ENCODE measurements at places on chromosomes 1 and 21.

DNA sequence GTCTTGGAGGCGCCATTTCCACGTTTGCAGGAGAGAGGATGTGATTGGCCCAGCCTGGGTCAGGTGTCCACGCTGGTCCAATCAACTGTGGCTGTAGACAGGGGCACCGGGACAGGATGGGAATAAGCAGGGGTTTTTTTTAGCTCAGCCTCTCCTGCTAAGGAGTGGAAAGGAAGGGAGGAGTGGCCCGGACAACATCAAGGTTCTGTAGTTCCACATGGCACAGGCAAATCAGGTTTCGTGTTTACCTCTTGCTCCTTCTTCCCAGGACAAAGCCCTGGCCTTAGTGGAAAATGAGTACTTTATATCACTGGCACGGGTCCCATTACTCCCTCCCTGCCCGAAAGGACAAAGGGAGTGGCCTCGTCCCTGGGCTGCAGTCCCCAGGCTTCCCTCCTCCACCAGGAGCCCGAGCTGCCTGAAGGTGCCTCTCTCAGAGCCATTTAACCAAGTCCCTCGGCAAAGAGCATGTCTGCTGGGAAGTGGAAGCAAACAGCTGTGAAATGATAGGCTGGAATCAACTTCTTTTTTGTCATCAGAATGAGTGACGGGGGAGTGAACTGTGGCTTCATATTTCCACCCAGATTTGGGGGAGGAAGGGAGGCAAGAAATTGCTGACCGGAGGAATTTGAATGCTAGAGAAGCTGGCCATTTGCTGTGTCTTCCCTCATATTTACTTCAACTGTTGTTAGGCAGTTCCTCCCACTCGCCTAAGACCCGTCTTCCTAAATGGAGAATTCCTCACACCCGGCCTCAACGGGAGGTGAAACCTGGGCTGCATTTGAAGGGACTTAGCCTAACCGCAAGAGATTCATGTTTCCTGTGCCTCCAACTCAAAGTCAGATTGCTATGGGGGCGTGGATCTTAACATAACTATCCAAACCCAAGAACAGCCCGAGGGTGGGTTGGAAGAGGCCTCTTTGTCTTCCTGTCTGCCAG lies 84.9 kb upstream of the SLC44A3 start:
- H3K36me3 ChIP-seq: peaks cover 26% of the 10 kb centered on the region
- H3K4me3 ChIP-seq: no peak overlapping the region
- H3K4me1 ChIP-seq: peaks cover 7% of the 10 kb centered on the region
- no peak for DNase-seq
- no peaks in the 10 kb centered on the region for H3K27me3 ChIP-seq
- peak overlapping the region; percentile 80 for H3K27ac ChIP-seq

- H3K27ac ChIP-seq: no peak overlapping the region
- no peaks in the 10 kb centered on the region for H3K4me1 ChIP-seq
- DNase-seq: no peak
- peaks cover 45% of the 10 kb centered on the region for H3K36me3 ChIP-seq
- no peaks in the 10 kb centered on the region for H3K27me3 ChIP-seq
Observed at GRCh38 chr1:212402666-212403321, 11.9 kb downstream of the PACC1 start.

DNA sequence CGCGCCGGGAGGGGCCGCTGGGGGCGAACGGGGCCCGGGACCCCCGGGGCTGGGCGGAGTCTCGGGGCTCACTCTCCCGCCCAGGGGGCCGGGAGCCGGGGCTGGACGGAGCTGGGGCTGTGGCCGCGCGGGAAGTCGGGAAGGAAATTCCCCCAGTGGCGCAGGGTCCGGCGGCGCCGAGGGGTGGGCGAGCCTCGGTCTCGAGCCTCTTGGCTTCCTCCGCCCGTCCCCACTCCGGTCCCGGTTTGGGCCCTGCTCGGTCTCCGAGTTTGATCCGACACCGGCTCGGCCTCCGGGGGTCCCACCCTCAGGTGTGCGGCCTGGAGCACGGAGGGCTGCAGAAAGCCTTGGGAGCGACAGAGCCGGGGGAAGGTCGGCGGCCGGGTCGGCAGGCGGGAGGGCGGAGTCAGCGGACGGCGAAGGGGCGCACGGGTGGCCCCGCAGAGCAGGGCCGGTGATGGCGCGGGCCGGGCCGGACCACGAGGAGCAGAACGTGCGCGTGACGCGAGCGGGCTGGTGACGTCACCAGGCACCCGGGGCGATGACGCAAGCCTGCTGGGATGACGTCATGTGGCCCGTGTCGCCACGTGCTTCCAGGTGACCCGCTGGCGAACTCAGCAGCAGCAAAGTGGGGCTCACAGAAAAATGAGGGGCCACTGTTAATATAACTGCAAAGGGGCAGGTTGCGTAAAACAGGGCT lies 610 bp upstream of the HES4 start:
- peak overlapping the region; percentile 99 for H3K27ac ChIP-seq
- peaks cover 9% of the 10 kb centered on the region for H3K27me3 ChIP-seq
- peak overlapping the region; percentile 80 for H3K4me3 ChIP-seq
- DNase-seq: peak; percentile 82

GRCh38 chr1:52544665-52545525 lies 8.0 kb downstream of the TUT4 start:
- peaks cover 37% of the 10 kb centered on the region for H3K36me3 ChIP-seq
- no peaks in the 10 kb centered on the region for H3K27me3 ChIP-seq
- H3K27ac ChIP-seq: peak overlapping the region; percentile 29
- H3K4me3 ChIP-seq: no peak overlapping the region
- DNase-seq: no peak

GRCh38 chr1:239816081-239816782 lies 275.5 kb upstream of the FMN2 start:
- peaks cover 7% of the 10 kb centered on the region for H3K27me3 ChIP-seq
- no peak overlapping the region for H3K27ac ChIP-seq
- no peaks in the 10 kb centered on the region for H3K36me3 ChIP-seq
- H3K4me3 ChIP-seq: no peak overlapping the region

GRCh38 chr1:229594227-229595008 lies 31.5 kb downstream of the TAF5L start:
- peaks cover 4% of the 10 kb centered on the region for H3K36me3 ChIP-seq
- H3K27me3 ChIP-seq: no peaks in the 10 kb centered on the region
- DNase-seq: no peak
- no peaks in the 10 kb centered on the region for H3K4me1 ChIP-seq
- no peak overlapping the region for H3K4me3 ChIP-seq

- H3K36me3 ChIP-seq: peaks cover 23% of the 10 kb centered on the region
- peaks cover 26% of the 10 kb centered on the region for H3K4me1 ChIP-seq
Observed at GRCh38 chr1:84505493-84506001, 639 bp upstream of the SPATA1 start.

DNA sequence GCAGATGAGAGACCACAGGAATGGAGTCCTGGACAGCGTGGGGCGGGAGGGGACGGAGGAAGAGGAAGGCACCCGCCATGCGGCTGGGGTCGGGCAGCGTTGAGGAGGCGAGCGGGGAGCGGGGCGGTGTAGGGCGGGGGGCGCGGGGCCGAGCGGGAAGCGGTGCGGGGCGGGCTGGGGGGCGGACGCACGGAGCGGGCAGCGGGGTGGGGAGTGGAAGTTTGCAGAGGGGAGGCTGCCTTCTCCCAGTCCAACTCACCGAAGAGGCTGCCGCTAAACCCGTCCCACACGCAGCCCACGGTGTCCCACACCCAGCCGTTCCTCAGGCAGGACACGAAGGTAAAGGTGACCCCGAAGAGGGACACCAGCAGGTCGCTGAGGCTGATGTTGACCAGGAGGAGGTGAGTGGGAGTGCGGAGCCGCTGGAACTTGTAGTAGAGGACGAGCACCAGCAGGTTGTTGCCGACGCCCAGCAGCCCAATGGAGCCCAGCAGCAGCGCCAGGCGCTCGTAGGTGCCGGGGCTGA lies 483 bp downstream of the CHML start:
- H3K27ac ChIP-seq: peak overlapping the region; percentile 79
- peak overlapping the region; percentile 87 for H3K4me3 ChIP-seq
- DNase-seq: peak; percentile 17
- H3K4me1 ChIP-seq: peaks cover 20% of the 10 kb centered on the region
- H3K27me3 ChIP-seq: no peaks in the 10 kb centered on the region

- H3K27me3 ChIP-seq: peaks cover 10% of the 10 kb centered on the region
- DNase-seq: no peak
- peaks cover 4% of the 10 kb centered on the region for H3K36me3 ChIP-seq
- H3K4me1 ChIP-seq: no peaks in the 10 kb centered on the region
- H3K4me3 ChIP-seq: no peak overlapping the region
- H3K27ac ChIP-seq: no peak overlapping the region
Observed at GRCh38 chr1:2595812-2596529, 9.4 kb downstream of the PRXL2B start.

- peak overlapping the region; percentile 81 for H3K27ac ChIP-seq
- DNase-seq: no peak
- no peaks in the 10 kb centered on the region for H3K27me3 ChIP-seq
- H3K36me3 ChIP-seq: peaks cover 31% of the 10 kb centered on the region
- H3K4me1 ChIP-seq: peaks cover 18% of the 10 kb centered on the region
Observed at GRCh38 chr1:169133801-169134502, 27.5 kb downstream of the ATP1B1 start.

GRCh38 chr1:84776639-84777038 lies 86.4 kb upstream of the SSX2IP start:
- no peak overlapping the region for H3K27ac ChIP-seq
- peaks cover 6% of the 10 kb centered on the region for H3K27me3 ChIP-seq
- H3K4me3 ChIP-seq: no peak overlapping the region
- H3K36me3 ChIP-seq: no peaks in the 10 kb centered on the region
- DNase-seq: no peak

DNA sequence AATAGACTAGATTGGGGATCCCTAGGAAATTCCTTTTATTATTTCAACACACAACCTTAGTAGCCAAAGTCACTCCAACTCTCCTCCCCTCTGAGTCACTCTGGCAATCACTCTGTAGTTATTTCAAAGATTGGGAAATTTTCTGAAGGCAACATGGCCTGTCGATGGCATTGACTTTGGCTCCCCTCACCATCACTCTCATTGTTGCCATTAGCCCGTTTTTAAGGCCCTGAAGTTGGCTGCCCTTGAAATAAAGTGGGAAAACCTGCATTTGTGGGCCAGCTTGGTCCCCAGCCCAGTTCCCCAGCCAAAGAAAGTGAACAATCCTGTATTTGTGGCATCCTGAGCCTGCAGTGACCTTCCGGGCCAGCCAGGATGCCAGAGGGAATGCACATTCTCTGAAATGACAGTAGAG lies 52.5 kb downstream of the CDC7 start:
- peaks cover 9% of the 10 kb centered on the region for H3K27me3 ChIP-seq
- no peaks in the 10 kb centered on the region for H3K4me1 ChIP-seq
- no peak overlapping the region for H3K27ac ChIP-seq
- no peak for DNase-seq
- no peak overlapping the region for H3K4me3 ChIP-seq

DNA sequence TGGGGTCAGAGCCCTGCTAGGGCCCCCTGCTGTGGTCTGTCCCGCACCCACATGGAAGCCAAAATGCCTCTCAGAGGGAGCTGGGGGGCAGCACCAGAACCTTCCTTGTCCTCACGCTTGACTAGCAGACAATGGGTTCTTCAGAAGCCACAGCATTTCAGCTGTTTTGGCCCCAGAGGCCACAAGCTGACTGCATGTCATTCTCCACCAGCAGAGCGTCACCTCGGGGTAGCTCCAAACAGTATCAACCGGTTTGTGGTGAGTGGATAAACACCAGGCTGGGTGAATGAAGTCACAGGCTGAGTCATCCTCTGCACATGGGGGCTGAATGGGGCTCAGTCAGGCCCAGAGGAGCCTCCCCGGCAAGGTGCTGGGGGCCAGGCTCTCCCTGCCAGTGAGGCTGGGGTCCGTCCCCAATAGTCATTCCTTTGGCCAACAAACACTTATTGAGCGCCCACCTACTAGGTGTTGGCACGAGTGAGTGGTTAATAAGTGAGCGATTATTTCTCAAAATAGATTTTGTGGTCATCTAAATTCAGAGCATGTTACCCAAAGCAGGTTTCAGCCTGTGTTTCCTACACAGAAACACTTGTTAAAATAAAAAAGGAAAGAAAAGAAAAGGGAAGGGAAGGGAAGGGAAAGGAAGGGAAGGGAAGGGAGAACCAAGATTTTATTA lies 9.1 kb downstream of the OLIG1 start:
- peaks cover 46% of the 10 kb centered on the region for H3K27me3 ChIP-seq
- peaks cover 7% of the 10 kb centered on the region for H3K4me1 ChIP-seq
- H3K4me3 ChIP-seq: no peak overlapping the region
- no peak for DNase-seq
- no peaks in the 10 kb centered on the region for H3K36me3 ChIP-seq
- H3K27ac ChIP-seq: no peak overlapping the region

DNA sequence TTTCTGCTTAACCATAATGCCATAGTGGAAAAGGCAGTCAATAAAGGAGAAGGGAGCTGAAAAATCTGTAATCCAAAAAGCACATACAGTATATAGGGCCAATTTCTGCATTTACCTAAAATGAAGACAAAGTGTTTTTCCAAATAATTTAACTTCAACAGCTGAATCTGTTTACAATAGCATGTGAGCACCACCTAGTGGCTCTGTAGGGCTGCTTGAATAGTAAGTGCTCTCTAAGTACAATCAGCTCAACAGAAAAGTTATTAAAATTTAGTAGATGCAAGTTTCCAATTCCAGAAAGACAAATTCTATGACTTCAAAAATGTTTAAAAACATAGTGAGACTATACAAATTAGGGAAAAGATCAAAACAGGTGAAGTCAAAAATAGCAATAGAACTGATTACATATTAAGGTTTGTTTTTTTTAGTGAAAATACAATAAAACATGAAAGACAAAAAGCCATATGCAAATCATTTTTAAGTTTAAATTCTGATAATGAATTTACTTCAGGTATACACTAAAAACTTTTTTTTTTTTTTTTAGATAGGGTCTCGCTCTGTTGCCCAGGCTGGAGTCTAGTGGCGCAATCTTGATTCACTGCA lies 220.0 kb downstream of the SETD4 start:
- no peak overlapping the region for H3K27ac ChIP-seq
- H3K4me3 ChIP-seq: no peak overlapping the region
- peak; percentile 35 for DNase-seq
- H3K4me1 ChIP-seq: peaks cover 2% of the 10 kb centered on the region
- peaks cover 10% of the 10 kb centered on the region for H3K27me3 ChIP-seq
- no peaks in the 10 kb centered on the region for H3K36me3 ChIP-seq

DNA sequence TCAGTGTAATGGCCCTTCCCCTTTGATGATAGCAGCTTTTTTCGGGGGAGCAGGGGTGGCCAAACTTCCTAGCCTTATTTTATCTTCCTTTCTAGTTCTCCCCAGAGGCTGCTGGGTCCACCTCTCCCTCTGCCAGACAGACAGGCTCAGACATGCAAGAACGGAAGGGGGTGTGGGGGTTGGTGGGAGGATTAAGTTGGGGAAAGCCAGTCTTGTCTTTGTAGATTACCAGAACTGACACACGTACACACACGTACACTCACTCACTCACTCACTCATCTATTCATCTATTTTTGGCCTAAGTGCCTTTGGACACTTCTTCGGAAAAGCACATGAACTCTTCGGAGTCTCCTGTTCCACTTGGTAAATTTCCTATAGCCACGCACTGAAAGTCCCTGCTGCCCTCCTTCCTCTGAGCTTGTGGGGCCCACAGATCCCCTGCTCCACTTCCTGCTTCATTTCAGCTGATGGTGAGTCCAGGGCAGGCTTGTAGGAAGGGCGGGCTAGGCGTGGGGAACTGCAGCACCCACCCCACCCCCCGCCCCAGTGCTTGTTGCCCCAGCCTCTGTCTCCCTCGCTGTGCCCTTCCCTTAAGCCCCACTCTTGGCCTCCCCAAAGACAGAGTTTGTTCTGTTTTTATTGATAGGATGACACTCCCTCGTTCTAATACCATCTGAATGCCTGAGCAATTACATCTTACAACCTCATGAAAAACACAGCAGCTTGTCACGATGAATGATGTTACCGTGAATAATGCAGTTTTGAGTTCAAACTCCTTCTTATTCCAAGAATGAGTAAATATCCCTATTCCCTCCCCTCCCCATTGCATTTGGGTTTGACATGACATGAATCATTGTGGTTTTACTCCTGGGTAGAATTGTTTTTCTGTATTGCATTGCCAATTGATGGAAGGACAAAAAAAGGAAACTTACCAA lies 60.7 kb upstream of the ATP5PO start:
- no peak for DNase-seq
- H3K27ac ChIP-seq: peak overlapping the region; percentile 25
- peaks cover 15% of the 10 kb centered on the region for H3K4me1 ChIP-seq
- no peak overlapping the region for H3K4me3 ChIP-seq

All from progenitor cell of endocrine pancreas (in vitro differentiated cells).